Lung (tissue), 17 donors: ENCODE measurements at places on chromosomes 12 and 14. TPM values are rescaled to one million over a fixed set of nuclear protein-coding genes. Genes with fewer than 3 reads are reported as not detected.

DNA sequence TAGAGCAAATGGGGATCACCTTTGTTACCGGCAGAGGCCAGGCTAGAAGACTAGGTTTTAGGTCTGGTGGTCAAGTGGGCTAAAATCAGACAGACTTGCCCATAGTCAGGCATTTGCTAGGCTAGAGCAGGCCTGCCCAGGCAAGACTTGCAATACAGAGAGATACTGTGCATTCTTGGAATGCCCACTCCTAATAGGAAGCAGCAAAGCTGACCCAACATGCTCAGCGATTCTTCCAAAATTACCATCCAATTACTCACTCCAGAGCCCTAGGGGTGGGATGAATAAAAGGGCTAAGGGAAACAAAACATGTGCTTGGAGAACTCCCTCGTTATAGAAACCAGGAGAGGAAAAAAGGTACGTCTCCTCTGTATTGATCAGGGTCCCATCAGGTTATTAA lies 187.8 kb upstream of the AMIGO2 start:
- DNase-seq: no peak

GRCh38 chr12:57226588-57227314 lies 2.8 kb upstream of the SHMT2 start:
- DNase-seq: no peak

Gene KRT2
- 0.03 TPM for polyA plus RNA-seq

- no peak for DNase-seq
Measured at GRCh38 chr14:39641224-39641623, 209.0 kb upstream of the FBXO33 start.

- DNase-seq: no peak
Measured at GRCh38 chr12:87766044-87766443, 263.2 kb downstream of the C12orf50 start.

DNA sequence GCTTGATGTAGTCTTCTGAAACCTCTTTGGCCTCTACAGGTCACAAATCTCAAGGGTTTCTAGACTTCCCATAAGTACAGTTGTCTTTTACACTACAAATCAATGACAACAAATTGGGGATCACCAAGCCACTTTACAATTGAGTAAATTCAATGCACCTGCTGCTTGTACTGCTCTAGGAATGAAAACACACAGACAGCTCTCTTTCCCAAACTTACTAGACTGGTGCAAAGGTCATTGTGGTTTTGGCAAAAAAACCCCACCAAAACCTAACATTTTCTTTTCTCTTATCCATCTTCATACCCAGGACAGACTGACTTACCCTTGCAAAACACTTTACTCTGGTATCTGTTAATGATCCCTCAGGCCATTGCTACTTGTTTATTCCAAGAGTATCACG lies 2.7 kb downstream of the M6PR start:
- DNase-seq: no peak

Gene SMCO3
- polyA plus RNA-seq: 0.61 TPM

DNA sequence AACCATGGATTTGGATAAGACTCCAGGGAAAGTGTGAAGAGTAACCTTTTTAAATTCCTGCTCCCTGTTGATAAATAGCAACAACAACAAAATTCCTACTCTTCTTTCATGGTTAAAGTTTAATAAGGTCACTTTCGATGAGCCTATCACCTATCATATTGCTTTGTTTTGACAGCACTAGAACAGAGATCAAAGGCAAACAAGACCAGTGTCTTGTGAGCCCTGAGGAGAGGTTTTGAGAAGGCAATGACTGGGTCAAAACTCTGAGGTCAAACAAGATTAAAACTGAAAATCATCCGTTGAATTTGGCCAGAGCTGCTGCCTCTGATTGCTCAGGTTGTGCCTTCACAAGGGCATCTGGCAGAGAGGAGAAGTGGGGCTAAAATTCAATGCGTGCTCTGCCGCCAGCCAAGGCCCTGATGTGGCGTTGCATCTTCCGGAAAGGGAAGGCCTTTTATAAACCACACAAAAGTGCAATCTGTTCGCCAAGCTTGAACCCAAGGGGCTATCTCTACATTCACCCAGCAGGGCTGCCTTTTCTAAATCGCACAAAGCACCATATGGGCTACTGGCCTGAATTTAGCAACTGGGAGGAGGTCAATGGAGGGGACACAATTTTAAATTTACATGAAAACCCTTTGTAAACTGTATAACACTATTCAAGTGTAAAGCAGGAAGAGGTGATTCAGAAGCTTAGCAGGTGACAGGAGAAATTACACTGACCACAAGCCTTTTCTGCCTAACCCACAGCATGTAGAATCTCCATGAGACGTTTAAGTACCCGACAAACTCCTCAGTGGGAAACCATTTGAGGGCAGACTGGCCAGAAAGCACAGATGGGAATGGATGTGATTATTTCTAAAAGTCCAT lies 140.8 kb downstream of the DAD1 start:
- no peak for DNase-seq

- DNase-seq: peak; percentile 1
Measured at GRCh38 chr14:46054526-46054925, 597.1 kb downstream of the RPL10L start.

GRCh38 chr14:87013583-87013982 lies 979.4 kb downstream of the GALC start:
- DNase-seq: no peak

GRCh38 chr12:131091976-131092691 lies 138.4 kb downstream of the ADGRD1 start:
- DNase-seq: no peak

Gene NR1H4
- polyA plus RNA-seq: 0.06 TPM

DNA sequence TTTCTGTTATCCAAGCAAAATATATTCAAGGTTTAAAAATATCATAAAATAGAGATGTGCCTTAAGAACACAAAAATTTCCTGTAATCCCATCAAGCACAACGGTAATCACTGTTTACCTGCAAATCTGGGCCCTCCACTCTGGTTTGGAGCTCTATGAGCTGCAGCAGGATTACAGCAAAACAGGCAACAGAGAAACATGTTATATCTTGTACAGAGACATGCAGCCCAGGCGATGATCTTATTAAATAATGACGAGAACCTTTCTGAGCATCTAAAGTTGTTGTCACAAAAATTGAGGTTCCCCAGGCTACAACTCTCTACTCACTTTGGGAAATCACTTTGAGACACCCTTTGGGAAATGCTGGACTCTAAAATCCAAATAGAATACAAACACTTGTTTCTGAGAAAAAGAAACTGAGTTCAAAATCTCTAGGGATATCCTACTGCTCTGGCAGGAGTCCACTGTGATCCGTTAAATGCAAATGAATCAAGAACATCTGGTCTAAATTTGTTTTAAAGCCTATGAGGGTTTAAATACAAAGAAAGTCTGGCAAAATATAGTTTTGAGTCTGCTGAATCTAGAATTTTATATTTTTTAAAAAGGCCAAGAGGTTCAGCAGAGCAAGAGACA lies 36.3 kb downstream of the STON2 start:
- DNase-seq: peak; percentile 5

Gene PELI2
- polyA plus RNA-seq: 3.8 TPM

Gene MYF6
- polyA plus RNA-seq: not detected

GRCh38 chr14:89291351-89291940 lies 125.6 kb downstream of the FOXN3 start:
- DNase-seq: no peak

DNA sequence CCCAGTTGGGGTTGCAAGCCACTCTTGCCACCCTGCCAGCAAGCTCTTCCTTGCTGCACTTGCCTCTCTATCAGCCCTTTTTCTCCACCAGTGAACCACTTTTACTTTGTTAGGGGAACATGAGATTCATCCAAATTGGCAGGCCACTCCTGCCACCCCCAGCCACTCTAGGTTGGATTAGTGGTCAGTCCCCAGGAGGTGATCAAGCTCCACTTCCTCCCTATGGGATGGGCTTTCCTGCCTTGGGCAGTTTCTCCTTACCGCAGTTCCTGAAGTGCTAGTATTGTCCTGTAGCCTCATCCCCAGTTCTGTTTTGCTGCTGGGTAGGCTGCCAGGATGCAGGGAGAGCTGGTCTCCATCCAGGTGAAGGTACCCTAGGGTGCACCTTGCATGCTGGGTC lies 104.5 kb downstream of the ALG10 start:
- DNase-seq: no peak

Gene GDF3
- 0.02 TPM for polyA plus RNA-seq

Gene CCDC184
- 1.4 TPM for polyA plus RNA-seq

DNA sequence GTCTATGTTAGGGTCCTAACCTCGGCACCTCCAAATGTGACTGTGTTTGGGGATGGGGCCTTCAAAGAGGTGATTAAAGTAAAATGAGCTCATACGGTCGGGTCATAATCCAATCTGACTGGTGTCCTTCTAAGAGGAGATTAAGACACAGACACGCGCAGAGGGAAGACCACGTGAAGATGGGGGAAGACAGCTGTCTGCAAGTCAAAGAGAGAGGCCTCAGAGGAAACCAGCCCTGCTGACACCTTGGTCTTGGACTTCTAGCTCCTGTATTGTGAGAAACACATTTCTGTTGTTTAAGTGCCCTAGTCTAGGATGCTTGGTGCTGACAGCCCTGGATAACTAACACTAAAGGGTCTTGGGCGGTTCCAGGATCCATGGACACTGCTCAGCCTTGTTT lies 109.6 kb downstream of the DICER1 start:
- peak; percentile 8 for DNase-seq

Gene SERPINA5
- 0.52 TPM for polyA plus RNA-seq

Gene FAM222A
- polyA plus RNA-seq: 0.81 TPM

DNA sequence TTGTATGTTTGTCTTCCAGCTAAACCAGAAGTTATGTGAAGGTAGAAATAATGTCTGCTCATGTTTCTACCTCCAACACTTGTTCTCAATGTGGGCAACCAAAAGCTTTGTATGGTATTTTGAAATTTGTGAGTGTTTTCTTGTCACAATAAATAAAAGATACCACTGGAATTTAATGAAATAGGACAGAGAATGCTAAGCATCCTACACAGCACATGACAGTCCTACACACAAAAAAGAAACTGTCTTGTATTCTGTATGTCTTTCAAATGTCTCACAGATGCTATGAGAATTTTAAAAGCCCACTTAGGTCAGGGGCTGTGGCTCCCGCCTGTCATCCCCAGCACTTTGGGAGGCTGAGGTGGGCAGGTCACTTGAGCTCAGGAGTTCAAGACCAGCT lies 68.9 kb downstream of the RALGAPA1 start:
- DNase-seq: no peak

DNA sequence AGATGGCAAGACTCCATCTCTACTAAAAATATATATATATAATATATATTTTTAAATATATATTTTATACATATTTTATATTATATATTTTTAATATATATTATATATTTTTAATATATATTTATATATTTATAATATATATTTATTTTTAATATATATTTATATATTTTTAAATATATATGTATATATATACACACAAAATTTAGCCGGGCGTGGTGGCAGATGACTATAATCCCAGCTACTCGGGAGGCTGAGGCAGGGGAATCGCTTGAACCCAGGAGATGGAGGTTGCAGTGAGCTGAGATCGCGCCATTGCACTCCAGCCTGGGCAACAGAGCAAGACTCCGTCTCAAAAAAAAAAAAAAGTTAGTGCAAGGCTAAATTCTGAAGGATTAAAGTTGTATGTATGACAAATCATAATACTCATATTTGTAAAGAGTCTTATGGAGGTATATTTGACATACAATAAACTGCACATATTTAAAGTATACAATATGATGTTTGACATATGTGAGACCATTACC lies 7.7 kb upstream of the TDG start:
- no peak for DNase-seq

DNA sequence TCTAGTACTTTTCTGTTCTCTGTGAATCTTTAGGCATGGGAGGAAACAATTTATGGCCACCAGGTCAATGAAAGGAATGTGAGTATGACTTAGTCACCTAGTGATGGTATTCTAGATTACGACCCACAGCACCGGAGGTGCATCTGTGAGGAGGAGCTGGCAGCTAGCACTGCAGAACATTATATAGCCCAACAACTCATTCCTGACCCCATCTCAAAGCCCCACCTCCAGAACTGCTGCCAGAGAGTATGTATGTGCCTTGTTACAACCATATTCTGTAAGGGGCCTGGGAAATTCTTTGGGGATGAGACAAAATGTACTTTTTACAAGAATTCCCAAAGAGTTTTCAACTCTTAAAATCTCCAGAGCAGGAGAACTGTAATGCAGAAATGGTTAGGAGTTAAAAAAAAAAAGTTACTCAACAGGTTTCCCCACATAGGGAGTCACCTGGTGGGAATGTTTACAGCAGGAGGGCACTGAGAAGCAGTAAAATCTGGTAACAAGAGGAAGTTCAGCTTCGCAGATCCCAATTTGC lies 34.9 kb upstream of the CERS5 start:
- peak; percentile 75 for DNase-seq
